Stromal cell of bone marrow (primary cell): ENCODE measurements at places on chromosomes 5 and 9.

DNA sequence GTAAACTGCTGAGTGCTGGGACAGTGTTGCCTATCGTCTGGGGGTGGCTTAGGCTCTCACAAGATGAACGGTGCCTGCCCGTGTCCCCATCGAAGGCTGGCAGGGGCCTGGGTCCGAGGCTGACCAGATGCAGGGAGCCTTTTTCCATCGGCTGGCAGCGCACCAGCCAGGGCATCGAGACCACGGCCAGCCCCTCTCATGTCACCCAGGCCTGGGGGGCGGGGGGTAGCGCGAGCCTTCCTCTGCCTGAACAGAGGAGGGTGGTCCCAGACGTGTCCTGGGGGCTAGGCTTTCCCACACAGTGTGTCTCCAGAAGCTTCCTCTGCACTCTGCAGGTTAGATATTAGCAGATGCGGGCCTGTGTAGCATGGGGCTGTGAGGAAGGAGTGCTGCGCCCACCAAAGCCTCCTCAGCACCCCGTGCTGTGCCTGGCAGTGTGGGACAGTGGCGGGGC, 17.3 kb downstream of the FGD3 start:
- DNase-seq: no peak

DNA sequence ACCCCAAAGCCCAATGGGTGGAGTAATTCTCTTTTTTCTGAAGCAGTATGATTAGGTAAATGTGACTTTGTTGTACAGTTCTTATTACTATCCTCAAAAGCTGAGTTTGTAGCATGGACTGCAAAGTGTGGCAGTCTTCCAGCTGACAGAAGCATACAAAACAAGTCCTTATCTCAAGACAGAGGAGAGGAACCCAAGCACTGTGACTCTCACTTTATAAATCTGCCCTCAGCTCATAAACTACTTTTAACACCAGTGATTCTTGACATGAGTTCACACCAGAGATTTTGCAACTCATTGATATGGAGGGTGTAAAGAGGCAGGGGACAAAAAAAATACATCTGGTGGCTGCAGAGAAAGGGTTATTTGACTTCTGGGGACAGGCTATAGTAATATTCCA, 251.6 kb downstream of the NTRK2 start:
- DNase-seq: no peak

DNA sequence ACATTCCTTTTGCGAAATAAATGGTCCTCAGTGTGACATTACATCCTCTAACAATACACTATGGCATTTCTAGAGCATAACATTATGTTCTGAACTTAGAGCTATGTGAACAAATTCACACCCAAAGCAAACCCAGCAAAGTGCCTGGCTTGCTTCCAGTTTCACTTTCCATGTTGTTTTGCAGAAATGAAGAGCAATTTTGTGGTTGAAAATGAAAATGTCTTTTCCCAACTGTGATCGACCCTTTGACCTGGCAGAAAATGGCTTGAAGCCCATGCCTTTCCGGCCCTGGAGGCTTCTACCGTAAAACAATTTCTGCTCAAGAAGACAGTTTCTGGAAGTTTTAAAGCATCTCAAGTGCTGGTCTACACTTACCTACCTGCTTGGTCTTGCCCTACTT, 344.7 kb upstream of the RGMB start:
- DNase-seq: peak; percentile 76

GRCh38 chr5:10861423-10861790, 100.4 kb upstream of the DAP start:
- no peak for DNase-seq

GRCh38 chr5:169450464-169450863, 133.1 kb upstream of the SPDL1 start:
- DNase-seq: peak; percentile 57

DNA sequence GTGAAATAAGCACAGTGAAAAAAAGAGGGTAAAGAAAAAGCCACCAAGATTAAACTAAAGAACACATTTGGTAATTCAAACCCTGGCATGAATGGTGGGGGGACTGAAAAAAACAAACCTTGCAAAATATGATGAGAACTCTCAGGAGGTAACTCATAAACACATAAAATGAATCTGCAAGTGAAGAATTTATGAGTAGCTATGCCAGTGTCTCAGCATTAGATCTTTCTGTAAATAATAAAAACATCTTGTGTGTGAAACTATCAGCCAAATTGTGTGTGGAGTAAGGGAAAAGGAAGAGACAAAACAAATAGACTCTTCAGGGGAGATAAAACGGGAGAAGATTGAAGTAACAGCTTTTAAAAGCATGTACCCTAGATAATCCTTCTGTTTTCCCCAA, 129.6 kb upstream of the SPEF2 start:
- DNase-seq: no peak

DNA sequence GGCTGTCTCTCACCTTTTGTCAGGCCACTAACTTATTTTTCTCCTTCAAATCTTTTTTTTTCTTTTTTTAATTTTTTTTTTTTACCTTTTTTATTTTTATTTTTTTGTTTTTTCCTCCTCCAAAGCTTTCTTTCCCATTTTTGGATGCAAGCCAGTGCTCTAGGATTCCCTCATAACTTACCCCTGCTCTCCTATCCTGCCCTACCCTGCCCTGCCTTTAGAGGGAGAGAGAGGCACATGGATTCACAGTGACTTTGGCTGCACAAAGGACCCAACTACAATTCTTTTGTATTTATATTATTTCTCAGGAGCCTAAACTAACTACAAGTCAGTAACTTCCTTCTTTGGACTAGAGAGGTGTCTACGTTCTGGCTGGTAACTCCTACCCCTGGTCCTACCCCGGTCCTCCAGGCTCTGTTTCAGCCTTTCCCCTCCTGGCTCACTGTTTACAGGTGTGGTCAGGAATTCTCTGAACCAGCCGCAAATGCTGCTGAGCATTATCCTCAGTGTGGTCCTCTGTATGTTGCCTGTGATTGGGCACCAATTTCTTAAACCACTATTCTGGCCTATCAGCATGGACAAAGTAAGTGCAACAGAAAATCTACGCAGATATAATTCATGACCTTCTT, 8.4 kb upstream of the RUSC2 start:
- DNase-seq: peak; percentile 64

- DNase-seq: no peak
Observed at GRCh38 chr5:35920890-35921289, 17.5 kb downstream of the CAPSL start.

DNA sequence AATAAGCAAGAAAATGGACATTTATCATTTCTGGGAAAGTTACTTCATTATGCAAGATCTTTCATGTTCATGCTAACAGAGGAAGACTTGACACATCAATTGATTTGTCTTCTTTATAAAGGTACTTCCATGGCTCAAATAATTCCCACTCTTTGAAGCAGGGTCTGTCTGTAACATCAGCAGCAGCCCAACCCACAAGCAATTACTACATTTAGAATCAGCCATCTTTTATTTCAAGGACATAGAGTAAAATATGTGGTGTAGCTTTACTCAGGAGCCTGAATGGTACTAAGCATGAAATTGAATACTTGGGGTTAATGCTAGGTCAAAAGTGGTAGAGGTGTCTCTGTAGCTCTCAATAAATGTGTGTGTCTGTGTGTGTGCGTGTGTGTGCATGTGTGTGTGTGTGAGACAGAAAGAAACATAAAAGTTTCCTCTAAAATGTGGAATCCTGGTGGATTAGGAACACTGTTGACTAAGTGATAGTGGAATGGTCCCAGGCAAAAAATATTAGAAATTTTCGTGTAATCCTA, 581.1 kb downstream of the CAAP1 start:
- no peak for DNase-seq

DNA sequence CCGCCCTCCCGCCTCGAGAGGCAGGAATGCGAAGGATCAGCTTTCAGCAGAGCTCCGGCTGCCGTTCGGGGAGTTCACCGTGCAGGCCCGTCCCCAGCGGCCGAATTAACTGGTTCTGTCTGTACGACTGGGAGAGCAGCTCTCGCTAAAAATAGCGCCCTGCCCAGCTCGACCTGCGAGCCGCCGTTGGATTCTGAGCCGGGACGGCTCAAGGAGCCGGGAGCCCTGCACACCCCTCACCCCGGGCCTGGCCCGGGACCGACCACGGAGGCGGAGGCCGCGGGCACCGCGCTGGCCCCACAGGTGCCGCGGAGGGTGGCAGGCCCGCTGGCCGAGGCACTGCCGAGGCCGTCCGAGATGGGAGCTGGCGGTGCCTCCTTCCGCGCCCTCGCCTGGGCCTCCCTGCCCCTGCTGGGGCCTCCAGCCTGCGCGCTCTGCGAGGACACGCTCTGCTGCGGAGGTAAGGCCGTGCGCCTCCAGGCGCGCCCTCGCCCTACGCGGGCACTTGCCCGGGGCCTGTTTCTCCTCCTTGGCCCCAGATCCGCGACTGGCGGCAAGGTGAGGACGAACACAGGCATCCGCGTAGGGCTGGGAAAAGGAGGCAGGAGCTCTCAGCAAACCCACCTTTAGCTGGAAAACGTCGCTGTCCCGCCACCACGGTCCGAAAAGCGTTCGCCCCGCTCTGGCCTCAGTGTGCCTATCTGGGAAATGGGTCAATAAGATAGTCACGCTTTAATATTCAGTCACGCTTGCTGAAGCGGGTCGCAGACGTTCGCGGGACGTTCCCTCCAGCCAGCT, 53.1 kb upstream of the DAB2IP start:
- DNase-seq: peak; percentile 20

- no peak for DNase-seq
Observed at GRCh38 chr5:123814801-123815470, 303.0 kb downstream of the CSNK1G3 start.

- DNase-seq: peak; percentile 13
Observed at GRCh38 chr5:113678924-113679575, 165.6 kb downstream of the YTHDC2 start.

GRCh38 chr5:145801195-145801594, 33.9 kb downstream of the PRELID2 start:
- no peak for DNase-seq

DNA sequence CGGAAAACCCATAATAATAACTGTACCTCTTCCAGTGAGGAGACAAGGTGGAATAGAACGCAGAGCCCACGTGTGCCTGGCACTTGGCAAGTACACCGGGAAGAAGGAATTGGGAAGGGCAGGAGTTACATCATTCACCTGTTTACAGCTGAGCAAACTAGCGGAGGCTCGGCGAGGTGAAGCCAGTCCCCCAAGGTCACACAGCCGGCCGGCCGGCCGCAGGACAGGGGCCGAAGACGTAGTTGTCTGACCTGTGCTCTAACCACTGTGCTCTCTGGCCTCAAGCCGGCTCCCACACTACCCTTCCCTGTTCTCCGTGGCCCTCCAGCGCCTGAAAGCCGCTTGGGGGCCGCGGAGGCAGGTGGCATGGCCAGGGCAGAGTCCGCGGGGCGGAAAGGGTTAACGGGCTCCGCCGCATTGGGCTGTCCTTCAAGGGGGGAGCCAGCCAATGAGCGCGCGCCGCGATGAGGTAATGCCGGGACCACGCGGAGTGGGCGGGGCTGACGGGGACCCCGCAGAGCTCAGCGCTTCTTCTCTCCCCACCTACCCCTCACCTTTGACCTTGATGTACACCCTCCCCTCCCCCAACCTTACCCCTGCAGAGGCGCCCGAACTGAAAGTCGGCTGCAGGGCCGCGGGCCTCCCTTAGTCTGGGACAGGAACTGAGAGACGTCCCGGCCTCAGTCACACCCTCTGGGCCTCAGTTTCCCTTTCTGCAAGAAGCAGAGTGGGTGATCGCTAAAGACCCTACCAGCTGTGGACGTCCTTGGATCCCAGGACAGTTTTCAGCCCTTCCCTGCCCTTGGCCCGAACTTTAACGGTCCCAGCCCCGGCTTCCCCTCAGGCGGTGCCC, 125.1 kb downstream of the C9orf50 start:
- peak; percentile 74 for DNase-seq

GRCh38 chr9:113574441-113575262, 111.1 kb downstream of the RGS3 start:
- DNase-seq: no peak

- DNase-seq: no peak
Observed at GRCh38 chr9:87125819-87126218, 178.5 kb upstream of the GAS1 start.
